ENCODE measurements at places on chromosomes 1 and 21. TPM values are rescaled to one million over a fixed set of nuclear protein-coding genes. Genes with fewer than 3 reads are reported as not detected.

DNA sequence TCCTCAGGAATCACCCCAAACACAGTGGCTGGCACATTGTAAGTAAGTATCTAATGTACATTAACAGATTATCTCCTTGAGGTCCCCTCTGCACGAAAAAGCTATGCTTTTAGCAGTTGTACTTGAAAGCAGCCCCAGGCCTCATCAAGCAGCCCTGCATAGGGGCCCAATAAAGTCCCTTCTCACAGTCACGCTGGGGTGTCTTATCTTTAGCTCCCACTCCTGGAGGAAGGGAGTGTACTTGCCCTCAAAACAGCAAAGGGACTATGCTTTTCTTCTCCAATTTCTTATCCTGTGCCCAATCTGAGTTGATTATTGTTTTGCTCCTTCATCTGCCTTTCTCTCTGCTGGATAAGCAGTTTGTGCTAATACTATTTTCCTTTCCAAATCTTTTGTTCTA, 168.8 kb upstream of the PLXNA2 start:
- DNase-seq, result no peak

MTARC1 gene
- polyA plus RNA-seq, result 22.7 TPM

DNA sequence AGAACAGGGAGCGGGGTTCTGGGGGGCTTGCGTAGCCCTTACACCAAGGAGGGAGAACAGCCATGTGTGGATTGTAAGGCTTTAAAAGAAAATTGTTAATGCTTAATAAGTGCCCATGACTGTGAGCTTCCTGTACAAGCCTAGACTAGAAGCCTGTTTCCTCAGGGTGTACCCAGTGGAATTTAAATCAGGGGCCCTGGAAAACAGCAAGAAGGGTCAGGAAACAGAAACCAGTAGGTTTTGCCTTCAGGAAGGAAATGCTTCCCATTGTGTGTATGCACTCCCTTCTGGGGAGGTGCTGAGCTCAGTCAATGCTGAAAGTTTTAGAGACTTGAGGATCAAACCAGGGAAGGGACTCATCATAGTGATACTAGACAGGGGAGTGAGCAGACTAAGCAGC, 12.7 kb downstream of the UTP11 start:
- DNase-seq, result no peak

GRCh38 chr1:30329802-30330557, 393.4 kb downstream of the MATN1 start:
- DNase-seq, result no peak

DNA sequence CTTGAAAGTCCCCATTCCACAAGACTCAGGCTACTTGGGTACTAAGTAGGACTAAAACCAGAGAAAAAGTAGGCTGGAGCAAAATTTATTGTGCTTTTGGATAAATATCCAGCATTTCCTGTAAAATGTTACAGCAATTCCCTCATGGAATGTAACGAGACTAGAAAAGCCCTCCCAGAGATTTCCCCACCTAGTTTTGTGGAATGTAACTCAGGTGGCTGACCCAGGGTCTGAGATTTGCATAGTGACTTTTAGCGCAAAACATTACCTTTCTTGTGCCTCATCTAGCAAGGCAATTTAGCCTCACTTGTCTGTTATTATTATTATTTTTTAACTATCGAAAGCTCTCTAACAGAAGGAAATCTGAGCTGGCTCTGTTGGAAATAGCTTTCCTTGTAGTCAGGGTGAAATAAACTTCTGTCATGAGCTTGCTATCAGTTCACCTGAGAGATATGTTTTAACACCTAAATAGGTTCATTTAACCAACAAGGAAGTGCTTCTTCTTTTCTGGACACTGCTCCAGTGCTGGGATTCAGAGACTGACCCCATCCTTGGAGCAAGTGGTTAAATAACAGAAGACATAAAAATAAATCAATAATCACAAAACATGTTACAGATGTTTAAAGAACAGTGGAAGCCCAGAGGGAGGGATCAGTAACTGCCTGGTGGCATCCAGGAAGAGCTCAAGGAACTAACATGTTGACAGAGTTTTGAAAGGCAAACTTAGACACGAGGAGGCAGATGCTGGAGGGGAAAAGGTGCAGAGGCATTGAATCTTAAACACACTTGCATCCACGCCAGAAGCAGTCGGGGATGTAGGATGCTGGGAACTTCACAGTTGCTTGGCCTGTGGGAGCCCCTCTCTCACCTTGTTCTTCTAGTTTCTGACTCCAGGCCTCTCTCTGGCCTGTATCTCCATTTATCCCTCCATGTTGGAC, 68.3 kb upstream of the RHOU start:
- DNase-seq, result no peak

GRCh38 chr1:198030682-198031081, 113.5 kb downstream of the LHX9 start:
- no peak for DNase-seq

DNA sequence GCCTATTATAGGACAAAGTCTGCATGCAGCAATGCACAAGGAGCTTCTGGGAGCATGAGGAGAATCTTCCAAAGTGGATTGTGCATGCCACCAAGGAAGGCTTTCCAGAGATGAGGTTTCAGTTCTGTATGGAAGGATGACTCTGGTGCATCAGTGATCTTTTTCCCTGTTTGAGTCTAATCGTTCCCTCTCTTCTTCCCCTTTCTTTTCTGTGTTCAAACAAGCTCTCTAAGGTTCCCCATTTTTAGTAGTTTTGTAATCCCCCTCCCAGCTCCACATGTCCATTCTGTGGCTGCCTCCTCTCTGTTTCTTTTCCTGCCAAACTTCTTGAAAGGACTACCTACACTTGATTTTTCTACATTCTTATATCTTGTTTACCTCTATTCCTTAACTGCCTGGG, 43.3 kb upstream of the USP25 start:
- no peak for DNase-seq

SGIP1 gene
- 8.8 TPM for polyA plus RNA-seq

DNA sequence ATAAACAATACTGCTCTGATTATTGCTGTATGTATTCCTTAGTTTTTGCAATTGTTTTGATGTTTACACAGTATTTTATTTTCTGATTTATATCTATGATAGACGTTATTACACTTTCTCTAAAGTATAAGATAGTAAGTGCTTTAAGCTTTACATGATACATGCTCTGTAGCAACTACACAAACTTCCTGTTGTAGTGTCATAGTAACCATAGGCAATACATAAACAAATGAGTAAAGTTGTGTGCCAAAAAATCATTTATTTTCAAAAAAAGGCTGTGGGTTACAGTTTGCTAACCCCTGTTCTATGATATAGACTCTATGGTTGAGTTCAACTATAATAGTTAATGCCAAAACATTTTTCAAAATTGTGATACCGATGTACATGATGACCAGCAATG, 1156.4 kb downstream of the AMY1C start:
- DNase-seq, result no peak

TBX15 gene
- 2.4 TPM for polyA plus RNA-seq

CRABP2 gene
- 74.4 TPM for polyA plus RNA-seq

GBP2 gene
- polyA plus RNA-seq, result 7.2 TPM

DNA sequence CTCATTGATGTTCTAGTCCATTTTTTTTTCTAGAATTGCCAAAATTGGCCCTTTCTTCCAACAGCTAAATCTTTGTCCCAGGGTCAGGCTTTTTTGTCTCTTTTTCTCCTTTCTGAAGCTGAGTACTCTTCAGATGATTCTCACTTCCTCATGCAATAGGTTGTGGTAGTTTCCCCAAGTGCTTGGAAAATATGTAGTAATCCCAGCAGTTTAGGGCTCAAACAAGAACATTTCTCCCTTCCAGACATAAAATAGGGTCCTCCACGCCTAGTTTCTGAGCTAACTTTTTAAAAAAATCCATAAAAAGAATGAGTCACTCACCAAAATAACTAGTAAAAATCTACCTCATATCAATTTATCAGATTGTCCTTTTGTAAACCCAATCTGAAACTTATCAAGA, 10.0 kb upstream of the MCOLN3 start:
- DNase-seq, result no peak

CHIA gene
- polyA plus RNA-seq, result 9.0 TPM

- DNase-seq, result no peak
Measured at GRCh38 chr1:10616696-10617095, 141.9 kb downstream of the PEX14 start.

DNA sequence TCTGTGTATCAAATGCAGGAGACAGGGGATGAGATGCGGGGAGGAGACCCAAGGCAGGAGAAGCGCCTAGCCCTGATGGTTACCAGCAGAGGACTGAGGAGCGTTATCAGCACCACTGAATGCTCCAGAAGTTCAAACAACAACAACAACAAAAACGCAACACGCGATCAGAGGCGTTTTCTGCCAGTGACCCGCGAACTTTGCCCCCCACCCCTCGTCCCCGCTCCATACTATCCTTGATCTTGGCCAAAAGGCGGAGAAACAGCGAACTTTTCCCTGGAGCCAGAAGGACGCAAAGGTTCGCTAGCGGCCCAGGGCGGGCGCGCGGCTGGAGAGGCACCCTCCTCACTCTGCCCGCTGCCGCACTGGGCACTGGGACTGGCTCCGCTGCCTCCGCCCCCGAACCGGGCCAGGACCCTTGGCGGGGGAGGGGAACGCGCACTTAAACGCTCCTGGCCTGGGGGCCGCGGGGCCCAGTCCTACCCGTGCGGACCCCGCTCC, 699 bp downstream of the ECHDC2 start:
- DNase-seq, result peak; percentile 26

ZNF593OS gene
- 1.2 TPM for polyA plus RNA-seq

DNA sequence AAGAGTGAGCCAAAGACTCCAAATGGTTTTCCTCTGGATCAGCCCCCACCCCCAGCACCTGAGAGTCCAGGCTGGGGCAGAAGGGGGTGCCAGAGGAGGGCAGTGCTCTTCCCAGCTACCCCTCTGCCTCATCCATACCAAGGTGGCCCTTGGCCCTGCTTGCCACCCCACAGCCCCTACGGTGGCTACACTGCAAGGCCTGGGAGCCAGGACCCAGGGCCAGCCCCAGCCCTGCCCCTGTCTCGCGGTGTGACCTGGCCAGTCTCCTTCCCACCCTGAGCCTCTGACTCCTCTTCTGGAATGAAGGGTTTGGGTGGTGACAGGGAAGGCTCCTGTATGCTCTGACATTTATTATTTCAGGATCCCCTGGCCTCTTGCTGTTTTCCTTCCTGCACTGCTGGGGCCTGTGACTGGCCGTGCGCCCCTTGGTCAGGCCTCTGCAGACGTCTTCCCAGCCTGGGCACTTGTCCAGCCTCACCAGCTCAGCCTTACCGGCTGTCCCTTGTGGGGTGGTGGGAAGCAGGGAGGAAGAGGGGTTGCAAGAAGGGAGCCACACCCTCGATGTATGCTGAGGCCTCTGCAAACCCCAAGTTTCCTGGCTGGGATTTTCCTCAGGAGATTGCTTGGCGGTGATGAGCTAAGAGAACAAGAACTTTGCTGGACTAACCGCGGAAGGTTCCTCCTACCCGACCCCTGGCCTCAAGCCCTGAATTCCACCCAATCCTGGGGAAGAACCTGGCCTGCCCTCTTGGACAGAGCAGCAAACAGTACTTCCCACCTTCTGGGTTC, 13.5 kb downstream of the ASAP3 start:
- no peak for DNase-seq

S100A9 gene
- polyA plus RNA-seq, result 17.9 TPM

- no peak for DNase-seq
Measured at GRCh38 chr1:79197421-79197820, 190.9 kb upstream of the ADGRL4 start.

DNA sequence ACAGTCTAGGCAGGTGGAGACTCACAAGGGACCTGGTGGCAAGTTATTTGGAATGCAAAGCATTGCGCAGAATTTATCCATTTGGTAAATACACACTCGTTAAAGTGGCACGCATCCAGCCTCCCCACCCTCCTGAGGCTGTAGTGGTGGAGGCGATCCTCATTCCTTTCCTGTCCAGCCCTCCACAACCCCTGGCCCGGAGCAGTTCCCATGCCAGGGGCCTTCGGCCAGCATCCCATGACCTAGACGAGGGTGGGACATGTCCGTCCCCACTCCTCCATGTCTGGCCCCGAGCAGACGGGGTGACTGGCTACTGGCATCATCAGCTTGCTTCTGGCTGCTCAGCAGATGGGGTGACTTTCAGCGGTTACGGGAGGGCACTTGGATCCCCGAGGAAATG, 281.5 kb upstream of the VAMP3 start:
- DNase-seq, result no peak

UTS2 gene
- 0.27 TPM for polyA plus RNA-seq

CCDC17 gene
- 2.7 TPM for polyA plus RNA-seq

- DNase-seq, result no peak
Measured at GRCh38 chr1:243598433-243598832, 251.6 kb downstream of the AKT3 start.

DNA sequence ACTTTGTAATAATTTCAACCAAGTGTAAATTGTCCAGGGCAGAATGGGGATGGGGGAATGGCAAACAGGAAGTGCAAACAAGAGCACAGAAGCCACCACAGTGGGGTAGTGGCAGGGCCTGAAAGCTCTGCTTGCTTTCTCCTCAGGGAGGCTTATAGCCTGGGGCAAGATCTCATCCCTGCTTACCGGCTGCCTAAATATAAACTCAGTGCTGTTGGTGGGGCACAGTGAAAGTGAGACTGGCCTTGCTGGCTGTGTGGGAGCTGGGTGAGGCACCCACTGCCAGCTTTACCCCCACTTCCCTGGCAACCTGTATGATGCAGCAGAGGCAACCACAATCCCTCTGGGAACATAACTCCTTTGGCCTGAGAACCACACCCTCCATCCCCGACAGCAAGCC, 15.2 kb downstream of the STYXL2 start:
- no peak for DNase-seq

- DNase-seq, result no peak
Measured at GRCh38 chr1:75672528-75673393, 51.7 kb upstream of the ACADM start.

DNA sequence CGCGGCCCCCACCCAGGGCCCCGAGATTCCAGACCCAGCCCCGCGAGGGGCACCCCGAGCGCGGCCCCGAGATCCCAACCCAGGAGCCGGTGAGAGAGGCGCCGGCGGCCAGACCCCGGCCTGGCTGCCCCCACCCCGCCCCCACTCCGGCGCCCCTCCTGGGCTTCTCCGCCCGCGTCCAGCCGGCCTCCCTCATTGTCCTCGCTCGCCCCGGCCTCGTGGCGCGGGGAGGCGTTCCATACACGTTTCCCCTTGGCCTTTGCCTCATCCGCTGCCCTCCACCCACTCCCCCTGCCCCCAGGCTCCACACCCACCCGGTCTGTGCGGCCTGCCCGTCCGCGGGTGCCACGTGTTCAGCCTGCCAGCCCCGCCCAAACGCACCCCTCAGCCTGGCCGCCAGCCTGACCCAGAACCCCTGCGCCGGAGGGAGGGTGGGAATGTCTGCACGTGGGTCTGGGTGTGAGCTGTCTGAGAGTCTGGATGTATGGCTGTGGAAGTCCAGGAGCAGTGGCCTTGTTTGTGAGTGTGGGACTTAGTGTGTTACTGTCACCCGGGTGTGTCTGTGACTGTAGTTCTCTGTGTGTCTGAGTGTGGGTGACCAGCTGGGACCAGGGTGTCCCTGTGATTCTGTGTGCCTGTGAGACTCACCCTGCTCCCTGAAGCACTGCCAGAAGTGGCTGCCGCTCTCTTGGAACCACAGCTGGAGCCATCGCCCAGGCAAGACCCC, 681 bp downstream of the B4GALT2 start:
- DNase-seq, result no peak

All from right lung (tissue), 10 donors.